ENCODE measurements at places on chromosomes 5 and 9.
A peak's percentile ranks its signal among the peaks of the same experiment; 100 is the strongest.

GRCh38 chr5:78675956-78676730 lies 27.6 kb upstream of the LHFPL2 start:
- DNase-seq, result no peak

GRCh38 chr9:33177639-33178038 lies 10.5 kb upstream of the B4GALT1 start:
- no peak for DNase-seq

GRCh38 chr5:52999344-52999949 lies 10.3 kb downstream of the ITGA2 start:
- peak; percentile 59 for DNase-seq

GRCh38 chr5:86806206-86806605 lies 188.5 kb downstream of the COX7C start:
- DNase-seq, result no peak

DNA sequence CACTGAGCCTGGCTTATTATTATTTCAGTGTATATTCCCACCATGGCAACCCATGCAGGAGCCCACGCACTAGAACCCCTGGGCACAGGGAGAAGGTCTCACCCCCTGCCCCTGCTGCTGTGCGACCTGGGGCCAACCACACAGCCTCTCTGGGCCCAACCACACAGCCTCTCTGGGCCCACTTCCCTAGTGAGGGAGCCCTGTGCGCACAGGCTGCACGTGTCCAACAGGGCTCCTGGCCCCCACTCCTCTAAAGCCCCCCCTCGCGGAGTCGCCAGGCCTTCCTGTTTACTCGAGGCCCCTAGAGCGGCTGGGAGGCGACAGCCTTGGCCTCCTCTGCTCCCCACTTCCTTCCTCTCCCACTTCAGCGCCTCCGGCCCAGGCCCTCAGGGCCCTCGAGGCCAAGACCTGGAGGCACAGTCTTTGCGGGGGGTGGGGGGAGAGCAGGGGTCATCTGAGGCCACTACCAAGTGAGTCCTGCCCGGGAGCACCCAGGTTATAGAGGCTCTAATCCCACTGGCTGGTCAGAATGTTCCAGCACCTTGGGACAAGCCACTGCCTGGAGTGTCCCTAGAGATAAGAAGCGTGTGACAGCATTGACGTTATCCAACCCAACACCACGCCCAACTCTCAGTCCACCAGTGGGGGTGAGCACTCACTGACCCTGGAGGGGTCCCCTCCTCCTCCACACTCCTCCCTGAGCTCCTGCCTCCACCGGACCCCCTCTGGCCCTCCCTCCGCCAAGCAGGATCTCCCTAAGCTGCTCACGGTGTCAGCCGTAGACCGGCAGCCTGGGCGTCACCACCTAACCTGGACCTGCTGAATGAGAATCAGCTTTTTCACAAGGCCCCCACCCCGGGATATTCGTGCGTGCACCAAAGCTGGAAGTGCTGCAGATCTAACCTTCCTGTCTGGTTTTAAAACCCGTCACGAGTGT lies 7.9 kb upstream of the ENG start:
- no peak for DNase-seq

- no peak for DNase-seq
These were observed 2.6 kb downstream of the FRMPD1 start for GRCh38 chr9:37653385-37653784.
